ENCODE measurements at places on chromosomes 6 and 20.

GRCh38 chr6:106757267-106757666 lies 127.9 kb downstream of the QRSL1 start:
- DNase-seq: no peak

DNA sequence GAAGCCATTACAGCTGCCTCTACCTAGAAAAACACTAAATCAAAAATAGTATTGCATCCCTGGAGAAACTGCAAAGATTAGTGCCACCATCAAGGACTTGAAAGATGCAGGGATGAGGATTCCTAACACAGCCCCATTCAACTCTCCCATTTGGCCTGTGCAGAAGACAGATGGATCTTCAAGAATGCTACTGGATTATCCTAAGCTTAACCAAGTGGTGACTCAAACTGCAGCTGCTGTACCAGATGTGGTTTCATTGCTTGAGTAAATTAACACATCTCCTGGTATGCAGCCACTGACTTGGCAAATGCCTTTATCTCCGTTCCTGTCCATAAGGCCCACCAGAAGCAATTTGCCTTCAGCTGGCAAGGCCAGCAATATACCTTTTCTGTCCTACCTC lies 117.4 kb downstream of the TBC1D32 start:
- no peak for DNase-seq

GRCh38 chr6:85640821-85641220 lies 1.9 kb downstream of the SYNCRIP start:
- DNase-seq: no peak

GRCh38 chr6:51396583-51396982 lies 577.9 kb downstream of the TFAP2B start:
- DNase-seq: no peak

Data from foreskin keratinocyte (primary cell).